ENCODE measurements at places on chromosomes 2 and 18.

DNA sequence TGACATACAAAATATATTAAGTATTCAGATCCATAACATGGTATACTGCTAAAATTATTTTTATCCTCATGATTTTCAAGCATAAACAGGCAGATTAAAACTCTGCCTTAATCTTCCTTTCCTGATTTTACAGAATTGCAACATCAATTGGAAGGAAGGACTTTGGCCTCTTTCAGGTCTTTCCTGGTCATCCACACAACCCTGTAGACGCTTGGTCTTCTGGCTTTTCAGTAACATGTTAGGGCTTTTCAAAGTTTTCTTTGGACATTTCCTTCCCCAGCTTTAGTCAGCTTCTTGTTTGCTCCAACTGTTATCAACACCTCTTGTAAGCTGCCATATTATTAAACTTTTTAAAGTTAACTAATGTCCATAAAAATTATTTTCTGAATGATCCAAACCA lies 1364.9 kb upstream of the NRXN1 start:
- DNase-seq, result no peak

GRCh38 chr2:61438670-61439069 lies 32.2 kb downstream of the USP34 start:
- DNase-seq, result no peak

- DNase-seq, result no peak
Observed at GRCh38 chr2:33339269-33339668, 137.2 kb upstream of the RASGRP3 start.

- DNase-seq, result no peak
Observed at GRCh38 chr2:111975053-111975552, 76.7 kb downstream of the MERTK start.

DNA sequence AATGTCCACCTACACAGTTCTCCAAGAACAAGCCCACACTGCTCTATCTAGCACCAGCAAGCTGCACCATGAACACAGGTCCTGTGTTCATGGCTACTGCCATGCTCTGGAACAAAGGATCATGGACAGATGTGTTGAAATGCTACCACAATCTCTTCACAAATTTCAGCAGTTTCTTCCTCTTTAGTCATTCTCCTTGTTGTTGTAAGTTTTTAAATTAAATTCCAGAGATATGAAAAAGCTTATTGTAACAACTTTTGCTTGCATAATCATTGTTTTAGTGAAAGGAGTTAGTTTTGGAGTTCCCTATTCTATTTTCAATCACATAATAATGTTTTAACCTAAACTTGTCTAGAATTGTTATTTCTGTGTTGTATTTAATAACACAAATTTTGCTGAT lies 17.2 kb upstream of the NAPG start:
- DNase-seq, result no peak

- no peak for DNase-seq
Observed at GRCh38 chr18:10140461-10141282, 226.9 kb downstream of the VAPA start.

DNA sequence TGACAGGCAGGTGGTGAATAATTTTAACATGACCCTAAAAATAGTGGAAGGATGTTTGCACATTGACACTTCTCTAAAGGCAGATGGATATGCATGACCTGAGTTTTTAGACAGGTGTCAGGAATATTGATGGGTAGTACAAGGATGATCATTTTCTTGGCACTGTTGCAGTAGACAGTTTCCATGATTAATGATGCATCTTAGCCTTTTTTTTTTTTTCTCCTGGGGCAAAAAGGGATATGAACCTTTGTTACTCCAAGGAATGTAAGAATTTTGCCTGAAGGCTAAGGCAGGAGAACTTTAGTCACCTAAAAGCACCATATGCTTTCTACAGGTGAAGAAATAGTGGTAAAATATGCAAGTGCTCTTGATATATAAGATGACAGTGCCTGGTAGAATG lies 136.3 kb upstream of the CAVIN2 start:
- DNase-seq, result no peak

Data from activated naive CD4-positive, alpha-beta T cell (primary cell).